ENCODE measurements at places on chromosomes 3 and 15.

GRCh38 chr3:100533176-100533575, 40.8 kb downstream of the TMEM45A start:
- DNase-seq = no peak

DNA sequence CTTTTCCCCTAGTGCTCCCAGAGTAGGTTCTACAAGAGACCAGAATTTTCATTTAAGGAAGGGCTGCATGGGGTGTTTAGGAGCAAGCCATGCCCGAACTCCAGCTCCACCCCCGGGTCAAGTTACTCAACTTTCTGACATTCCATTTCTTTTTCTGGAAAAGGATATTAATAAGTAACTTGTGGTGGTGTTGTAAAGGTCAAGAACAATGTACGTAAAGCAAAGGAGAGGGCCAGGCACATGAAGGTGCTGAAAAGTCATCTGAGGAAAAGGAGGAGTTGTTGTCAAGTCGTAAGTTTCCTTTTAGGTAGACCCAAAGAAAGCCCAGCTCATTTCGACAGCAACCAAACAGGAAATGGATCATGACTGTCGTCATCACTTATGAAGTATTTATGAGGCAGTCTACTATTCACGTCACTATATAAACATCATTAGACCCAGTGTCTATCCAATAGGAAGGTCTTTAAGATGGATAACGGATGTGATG, 319.6 kb upstream of the IL12A start:
- DNase-seq = no peak

- no peak for DNase-seq
Observed at GRCh38 chr15:101255051-101255395, 3.2 kb upstream of the CHSY1 start.

DNA sequence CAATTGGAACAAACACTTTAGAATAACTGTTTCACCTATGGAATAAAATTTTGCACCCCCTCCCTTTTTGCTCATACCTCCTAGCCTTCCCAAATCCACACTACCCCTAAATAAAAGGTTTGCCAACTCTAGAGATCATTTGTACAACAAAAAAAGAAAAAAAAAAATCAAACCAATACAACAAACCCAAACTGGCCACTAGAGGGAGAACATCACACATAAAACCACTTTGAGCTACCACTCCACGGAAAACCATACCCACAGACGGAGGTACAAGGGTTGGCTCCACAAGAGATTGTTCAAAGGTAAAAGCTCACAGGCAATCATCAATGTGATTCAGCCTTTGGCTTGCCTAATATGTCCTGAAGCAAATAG, 47.6 kb downstream of the SETMAR start:
- no peak for DNase-seq

GRCh38 chr3:151093905-151094304, 8.4 kb downstream of the MED12L start:
- no peak for DNase-seq

DNA sequence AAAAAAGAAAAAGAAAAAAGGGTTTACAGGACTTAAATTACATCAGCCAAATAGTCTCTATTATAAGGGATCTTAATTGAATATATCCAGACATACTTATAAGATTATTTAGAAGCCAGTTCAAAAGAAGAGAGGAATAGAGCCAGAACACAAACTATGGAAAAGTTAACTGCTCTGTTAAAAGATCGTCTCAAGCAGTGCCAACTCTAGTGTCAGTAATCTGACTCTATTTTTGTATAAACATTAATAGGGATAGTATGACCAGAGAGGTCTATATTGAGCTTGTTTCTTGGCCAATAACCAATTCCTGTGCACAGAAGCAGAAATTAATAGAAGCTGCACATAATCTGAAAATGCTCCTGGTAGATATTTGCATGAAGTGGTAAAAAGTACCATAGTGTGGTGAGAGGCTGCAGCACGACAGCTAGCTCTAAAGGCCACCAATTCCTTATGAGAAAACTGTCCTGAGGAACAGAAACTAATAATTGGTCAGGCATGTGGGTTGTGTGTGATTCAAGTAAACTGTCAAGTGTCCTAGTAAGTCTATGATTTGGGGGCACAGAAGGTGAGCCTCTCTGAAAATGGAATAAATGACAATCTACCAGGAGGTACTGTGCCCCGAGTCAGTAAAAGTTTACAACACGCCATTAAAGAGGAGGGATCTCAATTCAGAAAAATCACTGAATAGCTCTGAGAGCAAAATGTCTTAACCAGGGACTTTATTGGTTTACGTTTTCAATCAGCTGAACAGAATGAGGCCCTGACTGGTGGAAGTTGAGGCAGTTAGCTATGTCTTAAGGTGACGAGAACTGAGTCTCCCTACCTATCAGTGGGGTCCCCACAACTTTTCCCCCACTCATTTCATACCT, 51.5 kb upstream of the NANOGP8 start:
- DNase-seq = no peak

- DNase-seq = no peak
Observed at GRCh38 chr3:139808201-139808600, 126.8 kb upstream of the CLSTN2 start.

DNA sequence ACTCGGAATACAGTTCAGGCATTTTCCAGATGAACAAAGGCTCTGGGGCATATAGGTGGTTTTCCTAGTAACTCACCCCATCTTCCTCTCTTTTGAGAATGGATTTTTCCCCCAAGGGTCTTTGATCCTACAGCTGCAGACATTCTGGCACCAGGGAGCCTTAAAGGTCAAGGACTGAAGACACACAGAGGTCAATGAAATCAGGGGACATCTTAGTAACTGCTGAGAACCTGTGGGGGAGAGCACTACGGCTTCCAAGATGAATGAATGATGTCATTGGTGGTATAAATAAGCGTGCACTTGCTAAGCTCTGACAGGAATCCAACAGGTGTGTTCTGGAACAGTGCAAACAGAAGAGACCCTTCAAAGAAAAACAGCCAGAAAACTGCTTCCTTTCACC, 36.3 kb downstream of the TMEM212 start:
- no peak for DNase-seq

DNA sequence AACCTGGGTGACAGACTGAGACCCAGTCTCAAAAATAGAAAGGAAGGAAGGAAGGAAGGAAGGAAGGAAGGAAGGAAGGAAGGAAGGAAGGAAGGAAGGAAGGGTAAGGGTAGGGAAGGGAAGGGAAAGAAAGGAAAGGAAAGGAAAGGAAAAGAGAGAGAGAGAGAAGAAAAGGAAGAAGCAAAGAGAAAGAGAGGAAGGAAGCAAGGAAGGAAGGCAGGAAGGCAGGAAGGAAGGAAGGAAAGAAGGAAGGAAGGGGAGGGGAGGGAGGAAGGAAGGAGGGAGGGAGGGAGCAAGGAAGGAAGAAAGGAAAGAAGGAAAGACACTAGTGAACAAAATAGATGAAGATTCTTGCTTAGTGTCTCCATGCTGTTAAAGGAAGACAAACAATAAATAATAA, 129.1 kb downstream of the SHQ1 start:
- no peak for DNase-seq

DNA sequence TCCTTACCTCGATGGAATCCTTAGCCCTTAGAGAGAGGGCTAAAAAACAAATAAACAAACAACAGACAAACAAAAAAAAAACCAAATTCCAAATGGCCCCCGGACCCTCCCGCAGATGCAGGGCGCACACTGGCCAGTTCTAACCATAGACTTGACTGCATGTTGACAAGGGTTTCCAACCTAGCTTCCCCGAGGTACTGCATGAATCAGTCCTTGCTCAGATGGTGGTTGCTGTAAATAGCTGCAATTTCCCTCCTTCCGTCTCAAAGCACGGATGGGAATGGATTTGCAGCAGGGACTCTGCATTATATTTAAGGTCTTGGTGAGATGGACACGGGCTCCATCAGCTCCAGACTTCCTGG, 162.8 kb downstream of the CD47 start:
- no peak for DNase-seq

DNA sequence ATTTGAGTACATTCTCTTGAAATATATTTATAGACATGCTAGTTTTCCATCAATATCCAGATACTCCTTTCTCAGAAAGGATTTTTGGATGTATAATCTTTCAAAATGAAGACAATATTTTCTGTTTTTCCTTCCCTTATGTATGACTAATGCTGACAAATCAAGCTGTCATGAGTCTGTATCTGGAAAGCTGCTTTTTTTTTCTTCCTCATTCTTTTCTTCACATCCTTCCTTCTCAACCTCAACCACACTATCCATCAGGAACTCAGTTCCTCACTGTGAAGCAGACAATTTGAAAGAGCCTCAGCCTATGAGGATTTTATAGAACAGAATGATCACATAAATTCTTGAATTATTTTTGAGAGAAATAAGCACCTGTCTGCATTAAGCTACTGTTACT, 335.9 kb upstream of the EPHA6 start:
- DNase-seq = no peak

GRCh38 chr3:100696161-100696560, 13.1 kb upstream of the TFG start:
- DNase-seq = no peak

- DNase-seq = no peak
Observed at GRCh38 chr3:139111392-139112229, 66.9 kb upstream of the PRR23C start.

- no peak for DNase-seq
Observed at GRCh38 chr3:72341920-72342319, 506.3 kb downstream of the SHQ1 start.

DNA sequence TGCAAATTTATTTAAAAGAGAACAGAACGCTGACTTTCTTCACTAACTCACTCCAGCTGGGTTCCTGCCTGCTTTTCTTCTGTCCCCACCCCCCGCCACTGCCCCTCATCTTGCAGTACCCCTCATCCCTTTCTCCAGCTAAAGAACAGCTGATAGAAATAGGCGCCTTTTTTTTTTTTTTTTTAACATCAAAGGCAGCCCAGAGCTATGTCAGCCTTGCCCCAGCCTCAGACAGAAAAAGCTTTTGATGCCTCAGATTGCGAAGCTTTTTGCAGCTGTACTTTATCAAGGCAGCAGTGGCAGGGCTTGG, 1.8 kb downstream of the CADPS start:
- DNase-seq = no peak

- DNase-seq = no peak
Observed at GRCh38 chr3:15299036-15299435, 33.4 kb downstream of the SH3BP5 start.

GRCh38 chr15:39649757-39650156, 68.9 kb downstream of the THBS1 start:
- no peak for DNase-seq

GRCh38 chr15:60576044-60576443, 97.1 kb upstream of the ICE2 start:
- DNase-seq = no peak

DNA sequence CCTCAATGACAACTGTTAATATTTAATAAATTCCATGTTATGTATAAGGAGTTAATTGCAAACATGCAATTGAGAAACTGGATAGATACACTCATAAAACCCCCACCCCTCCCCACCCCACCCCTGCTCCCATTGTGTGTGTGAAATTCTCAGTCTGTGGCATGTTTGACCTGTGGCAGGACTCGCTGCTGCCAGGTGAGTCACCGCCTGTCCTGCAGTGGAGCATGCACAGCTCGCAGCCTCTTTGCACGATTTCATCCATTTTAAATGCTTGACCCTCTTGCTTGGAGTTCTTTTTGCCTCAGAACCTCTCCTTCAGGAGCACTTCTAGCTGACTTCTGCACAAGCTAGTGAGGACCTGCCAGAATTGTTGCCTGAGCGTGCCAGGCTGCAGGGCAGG, 5.3 kb upstream of the APEH start:
- no peak for DNase-seq

GRCh38 chr15:40929660-40930429, 705 bp downstream of the DLL4 start:
- DNase-seq = no peak

DNA sequence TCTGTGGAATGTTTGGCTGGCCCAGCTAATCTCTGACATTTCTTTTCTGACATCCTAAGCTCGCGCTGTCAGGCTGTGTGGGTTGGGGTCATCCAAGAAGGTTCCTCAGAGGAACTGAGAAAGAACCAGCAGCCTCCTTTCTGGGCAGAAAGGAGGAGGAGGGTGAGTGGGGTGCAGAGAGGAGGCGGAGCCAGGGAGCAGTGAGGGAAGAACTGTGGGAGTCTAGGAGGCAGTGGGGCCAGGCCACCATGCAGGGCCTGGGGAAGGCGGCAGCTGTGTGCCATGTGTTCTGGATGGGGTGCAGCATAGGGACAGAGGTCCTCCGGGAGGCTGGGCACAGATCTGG, 5.3 kb downstream of the SEMA7A start:
- no peak for DNase-seq

DNA sequence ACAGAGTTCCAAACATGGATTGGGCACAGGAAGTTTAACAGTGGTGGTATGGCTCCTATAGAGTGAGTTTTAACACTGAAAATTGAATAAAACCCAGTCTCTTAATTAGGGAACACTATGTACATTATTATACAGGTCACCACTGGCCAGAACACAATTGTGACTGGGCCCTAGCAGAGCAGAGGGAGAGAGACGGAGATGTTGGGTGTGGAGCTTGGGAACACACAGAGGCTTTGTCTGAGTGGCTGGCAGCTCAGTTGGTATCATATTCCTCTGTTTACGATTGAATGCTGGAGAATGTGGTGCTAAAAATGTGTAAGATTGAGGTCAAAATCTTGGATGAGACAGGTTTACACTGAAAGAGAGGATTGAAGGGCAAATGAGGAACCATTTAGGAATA, 6.8 kb upstream of the MOBP start:
- DNase-seq = no peak

- DNase-seq = no peak
Observed at GRCh38 chr3:33318710-33319380, 41.6 kb downstream of the FBXL2 start.

- no peak for DNase-seq
Observed at GRCh38 chr15:85810075-85810474, 15.3 kb upstream of the KLHL25 start.

DNA sequence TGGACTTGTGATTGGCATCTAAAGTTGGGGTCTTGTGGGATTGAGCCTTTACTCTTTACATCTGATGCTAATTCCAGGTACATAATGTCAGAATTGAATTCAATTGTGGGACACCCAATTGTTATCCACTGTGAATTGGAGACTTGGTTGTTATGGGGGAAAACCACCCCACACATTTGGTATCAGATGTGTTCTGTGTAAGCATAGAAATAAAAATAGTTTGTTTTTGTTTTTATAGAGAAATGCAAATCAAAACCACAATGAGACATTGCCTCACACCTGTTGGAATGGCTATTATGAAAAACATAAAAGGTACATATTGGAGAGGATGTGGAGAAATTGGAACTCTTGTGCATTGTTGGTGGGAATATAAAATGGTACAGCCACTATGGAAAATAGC, 58.5 kb downstream of the CPA3 start:
- DNase-seq = no peak

Measured in activated CD4-positive, alpha-beta T cell treated with anti-CD3 and anti-CD28 coated beads, Interleukin-2, amount 50 U/mL, for 24 hours (primary cell).